ENCODE measurements at places on chromosomes 11 and 22.

- no peak for DNase-seq
These were observed 4.7 kb downstream of the SPINDOC start for GRCh38 chr11:63817758-63818498.

- DNase-seq, result no peak
These were observed 6.7 kb downstream of the ASCC2 start for GRCh38 chr22:29831186-29831921.

DNA sequence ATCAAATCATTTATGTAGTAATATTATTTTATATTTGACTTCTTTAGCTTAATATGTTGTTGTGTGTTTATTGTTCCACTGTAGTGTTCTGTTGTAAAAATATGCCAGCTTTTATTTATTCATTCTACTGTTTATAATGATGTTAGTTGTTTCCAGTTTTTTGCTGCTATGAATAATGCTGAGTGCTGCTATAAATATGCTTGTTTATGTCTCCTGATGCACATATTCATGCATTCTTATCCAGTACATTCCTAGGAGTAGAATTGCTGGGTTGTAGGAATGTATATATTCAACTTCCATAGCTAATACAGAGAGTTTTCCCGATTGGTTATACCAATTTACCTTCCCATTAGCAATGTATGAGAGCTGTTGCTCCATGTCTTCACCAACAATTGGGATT, 33.5 kb upstream of the RAB30 start:
- DNase-seq, result no peak

GRCh38 chr22:45600790-45601730, 70.6 kb upstream of the ATXN10 start:
- DNase-seq, result no peak

DNA sequence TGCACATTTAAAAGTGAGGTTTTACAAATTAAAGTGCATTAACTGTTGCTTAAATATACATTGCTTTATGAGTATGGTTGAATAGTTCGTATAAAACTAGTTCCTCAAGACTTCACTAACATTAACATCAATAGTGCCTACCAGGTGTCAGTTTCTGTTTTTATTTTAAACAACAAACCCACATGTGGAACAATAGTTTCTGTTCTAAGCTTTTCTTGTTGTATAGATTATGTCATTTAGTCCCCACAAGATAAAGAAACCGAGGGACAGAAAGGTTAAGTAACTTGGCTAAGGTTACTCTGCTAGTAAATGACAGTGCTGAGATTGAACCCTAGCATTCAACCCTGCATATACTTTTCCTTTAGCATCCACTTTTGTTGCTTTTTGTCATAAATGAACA, 41.4 kb upstream of the ST14 start:
- DNase-seq, result no peak

GRCh38 chr11:107252429-107253161, 205.0 kb downstream of the CWF19L2 start:
- DNase-seq, result no peak

DNA sequence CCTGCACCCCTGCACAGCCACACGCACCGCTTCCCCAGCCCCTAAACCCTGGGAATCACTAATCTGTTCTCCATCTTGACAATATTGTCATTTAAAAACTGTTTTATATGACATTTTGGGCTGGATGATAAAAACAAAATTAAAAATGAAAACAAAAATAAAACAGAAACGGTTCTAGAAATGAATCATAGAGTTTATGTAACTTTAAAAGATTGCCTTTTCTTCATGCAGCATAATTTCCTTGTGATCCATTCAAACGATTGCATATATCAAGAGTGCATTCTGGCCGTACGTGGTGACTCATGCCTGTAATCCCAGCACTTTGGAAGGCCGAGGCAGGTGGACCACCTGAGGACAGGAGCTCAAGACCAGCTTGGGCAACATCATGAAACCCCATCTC, 6.6 kb upstream of the FAM118A start:
- no peak for DNase-seq

DNA sequence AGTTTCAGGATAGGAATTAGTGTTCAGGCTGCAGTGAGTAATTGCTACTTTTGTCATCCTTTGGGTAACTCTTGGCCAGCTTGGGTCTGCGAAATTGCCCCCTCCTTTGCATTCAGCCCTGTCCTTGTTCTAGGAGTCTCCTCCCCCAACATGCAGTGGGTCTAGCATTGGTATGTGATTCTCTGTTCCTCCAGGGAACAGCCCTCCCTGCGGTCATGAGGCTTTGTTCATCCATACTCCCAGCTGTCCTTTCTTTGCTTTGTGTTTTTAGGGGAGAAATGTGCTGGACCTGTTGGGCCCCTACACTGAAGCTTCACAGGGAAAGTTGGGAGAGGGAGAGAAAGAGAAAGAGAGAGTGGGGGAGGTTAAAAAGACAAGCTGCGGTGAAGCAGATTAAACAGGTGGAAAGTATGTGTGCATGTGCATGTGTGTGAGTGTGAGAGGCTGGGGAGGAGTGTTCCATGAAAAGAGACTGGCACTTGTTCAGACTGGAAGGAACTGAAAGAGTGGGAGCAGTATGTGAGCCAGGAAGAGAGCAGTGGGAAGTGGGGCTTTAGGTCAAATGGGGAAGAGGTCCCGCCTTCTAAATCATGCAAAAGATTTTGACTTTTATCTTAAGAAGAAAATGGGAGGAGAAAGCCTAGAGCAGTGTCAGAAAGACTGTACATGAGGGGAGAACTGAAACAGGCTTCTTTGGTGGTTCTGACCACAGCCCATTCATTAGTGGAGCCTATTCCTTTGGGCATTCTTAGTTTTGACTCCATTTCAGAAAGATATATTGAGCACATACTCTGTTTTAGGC, 17.9 kb upstream of the SESN3 start:
- no peak for DNase-seq

- DNase-seq, result no peak
These were observed 69.5 kb downstream of the ZNRF3 start for GRCh38 chr22:28952857-28953256.

- DNase-seq, result no peak
These were observed 46.5 kb upstream of the CD5 start for GRCh38 chr11:61055776-61056175.

DNA sequence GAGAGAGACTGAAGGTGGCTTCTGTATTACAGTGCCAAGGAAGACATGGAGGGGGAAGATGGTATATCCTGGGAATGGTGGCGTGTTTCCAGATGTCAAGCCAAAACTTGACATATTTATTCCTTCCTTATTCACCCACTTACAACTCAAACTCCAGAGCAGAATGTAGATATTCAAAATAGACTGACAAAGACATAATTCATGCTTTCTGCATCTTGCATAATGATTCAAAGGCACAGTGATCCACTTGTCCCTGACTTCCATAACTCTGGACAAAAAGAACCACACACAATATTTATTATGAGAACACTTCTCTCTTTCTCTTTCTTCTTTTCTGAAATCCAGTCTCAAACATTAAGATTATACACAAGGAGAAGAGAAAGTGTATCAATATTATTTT, 48.9 kb downstream of the SLC17A6 start:
- DNase-seq, result no peak

GRCh38 chr11:78331711-78332110, 85.9 kb downstream of the GAB2 start:
- no peak for DNase-seq

- DNase-seq, result no peak
These were observed 53.1 kb upstream of the SEPTIN5 start for GRCh38 chr22:19661156-19661555.

- no peak for DNase-seq
These were observed 15.0 kb downstream of the EMSY start for GRCh38 chr11:76459846-76460245.

DNA sequence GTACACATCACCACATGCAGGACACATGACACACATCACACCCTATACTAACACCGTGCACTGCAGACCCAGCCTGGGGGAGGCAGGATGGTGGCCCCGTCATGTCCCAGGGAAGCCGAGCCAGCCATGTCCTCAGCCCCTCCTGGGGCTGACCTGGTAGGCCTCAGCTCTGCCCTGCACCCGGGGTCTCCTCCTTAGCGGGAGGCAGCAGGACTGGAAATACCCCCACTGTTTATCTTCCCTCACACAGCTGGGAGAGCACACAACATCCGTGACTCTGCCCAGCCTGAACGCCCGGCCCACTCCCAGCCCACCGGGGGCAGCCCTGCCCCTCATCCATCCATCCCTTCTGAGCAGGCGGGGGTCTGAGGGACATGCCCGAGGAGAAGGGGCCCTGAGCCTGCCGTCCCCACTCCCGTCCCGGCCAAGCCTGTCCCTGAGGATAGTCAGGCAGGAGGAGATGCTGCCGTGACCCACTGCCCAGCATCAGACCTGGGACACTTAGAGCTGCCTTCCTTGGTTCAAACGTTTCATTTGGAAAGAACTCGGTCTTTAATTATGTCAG, 945.0 kb downstream of the BRD1 start:
- no peak for DNase-seq

GRCh38 chr11:113615773-113616172, 90.3 kb downstream of the TMPRSS5 start:
- no peak for DNase-seq

DNA sequence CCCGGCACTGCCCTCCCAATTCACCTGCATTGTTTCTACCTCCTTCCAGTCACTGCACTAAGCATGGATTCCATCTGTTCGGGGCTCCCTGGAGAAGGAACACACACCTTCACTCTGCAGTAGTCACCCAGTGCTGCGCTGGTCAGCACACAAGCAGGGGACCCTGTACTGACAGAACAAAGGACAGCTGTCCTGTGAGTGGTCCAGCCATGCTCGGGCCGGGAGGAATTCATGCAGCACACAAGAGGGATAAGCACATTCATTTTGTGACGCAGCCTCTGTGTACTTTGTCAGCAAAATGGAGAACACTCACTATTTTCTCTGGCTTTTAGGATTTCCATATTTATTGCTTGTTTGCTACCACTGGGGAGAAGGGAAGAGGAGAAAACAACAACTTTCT, 167.3 kb downstream of the NTM start:
- DNase-seq, result no peak

GRCh38 chr11:126084608-126084912, 21.9 kb upstream of the CDON start:
- DNase-seq, result no peak

DNA sequence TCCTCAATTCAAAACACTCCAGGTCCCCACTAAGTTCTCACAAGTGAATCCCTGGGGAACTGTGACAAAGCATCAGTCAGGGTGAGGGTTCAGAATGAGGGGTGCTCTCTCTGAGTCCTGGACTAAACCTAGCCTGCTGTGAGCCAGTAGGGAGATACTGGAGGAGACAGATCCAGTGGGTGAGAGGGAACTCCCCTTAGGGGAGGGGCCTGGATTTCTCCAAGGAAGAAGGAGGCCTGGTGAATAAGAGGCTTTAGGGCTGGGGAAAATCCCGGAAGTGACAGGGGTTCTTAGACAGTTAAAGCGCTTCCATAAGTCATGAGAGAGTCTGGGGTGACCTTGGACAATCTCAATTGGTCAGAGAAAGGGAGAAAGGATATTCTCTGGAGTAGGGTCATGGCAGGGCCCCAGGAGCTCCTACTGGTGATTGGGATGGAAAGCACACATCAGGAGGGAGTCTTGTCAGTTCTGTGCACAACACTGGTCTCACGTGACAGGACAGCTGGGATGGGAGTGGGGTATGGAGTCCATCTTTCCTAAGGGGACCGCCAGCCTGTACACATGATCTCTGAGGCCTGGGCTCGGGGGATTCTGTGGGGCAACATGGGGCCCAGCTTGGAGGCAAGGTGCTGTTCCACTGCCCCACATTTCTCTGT, 1.5 kb downstream of the TBC1D10A start:
- no peak for DNase-seq

DNA sequence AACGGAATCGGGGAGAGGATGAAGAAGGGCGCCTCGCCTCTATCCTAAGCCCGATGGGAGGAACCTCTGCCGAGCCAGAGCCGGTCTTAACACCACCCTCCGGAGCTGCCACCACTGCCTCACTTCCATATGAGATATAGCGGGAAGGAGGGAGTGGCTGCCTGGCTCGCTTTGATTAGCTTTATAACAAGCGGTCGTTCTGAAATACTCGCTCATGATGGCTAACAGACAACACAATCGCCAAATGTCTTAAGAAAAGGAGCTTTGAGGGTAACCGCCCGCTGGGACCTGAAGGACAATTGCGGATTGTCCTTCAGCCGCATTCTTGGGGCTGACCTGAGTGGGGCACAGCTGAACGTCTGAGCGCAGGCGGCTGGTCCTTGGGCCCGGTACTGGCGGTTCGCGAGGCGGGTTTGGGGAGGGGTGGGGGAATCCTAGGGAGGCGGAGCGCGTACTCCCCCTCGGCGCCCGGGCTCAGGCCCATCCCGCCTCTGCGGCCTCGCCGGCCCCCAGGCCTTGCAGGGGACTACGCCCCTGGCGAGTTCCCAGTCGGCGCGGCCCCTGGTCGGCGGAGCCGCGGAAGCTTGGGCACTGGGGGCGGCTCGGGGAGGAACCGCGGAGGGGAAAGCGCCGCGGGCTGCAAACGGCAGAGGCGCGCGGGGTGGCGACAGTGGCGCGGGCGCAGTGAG, at the start of gene PLAAT5:
Gene PLAAT5, minus strand, starts transcription at position 617 of the 689 bp plus-strand sequence. Its CDS starts 133 bp downstream, at position 484.
- no peak for DNase-seq

GRCh38 chr11:134272381-134273316, 3.5 kb upstream of the GLB1L3 start:
- DNase-seq, result no peak

DNA sequence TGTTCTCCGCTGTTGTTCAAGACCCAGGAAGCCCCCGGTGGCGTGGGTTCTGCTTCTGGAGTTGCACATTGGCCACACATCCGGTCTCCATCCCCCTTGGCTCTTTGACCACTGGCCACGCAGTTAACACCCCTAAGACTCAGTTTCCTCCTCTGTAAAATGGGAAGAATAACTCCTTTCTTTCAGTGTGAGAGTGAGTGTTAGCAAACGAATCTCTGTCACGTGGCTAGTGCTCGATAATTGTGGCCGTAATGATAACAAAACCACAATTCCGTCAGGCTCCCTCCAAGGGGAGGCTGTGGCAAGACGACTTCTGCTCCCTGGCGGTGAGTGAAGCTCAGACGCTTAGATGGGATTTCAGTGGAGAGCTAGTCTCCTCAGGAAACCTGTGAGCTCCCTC, 315.2 kb upstream of the B3GAT1 start:
- DNase-seq, result no peak

DNA sequence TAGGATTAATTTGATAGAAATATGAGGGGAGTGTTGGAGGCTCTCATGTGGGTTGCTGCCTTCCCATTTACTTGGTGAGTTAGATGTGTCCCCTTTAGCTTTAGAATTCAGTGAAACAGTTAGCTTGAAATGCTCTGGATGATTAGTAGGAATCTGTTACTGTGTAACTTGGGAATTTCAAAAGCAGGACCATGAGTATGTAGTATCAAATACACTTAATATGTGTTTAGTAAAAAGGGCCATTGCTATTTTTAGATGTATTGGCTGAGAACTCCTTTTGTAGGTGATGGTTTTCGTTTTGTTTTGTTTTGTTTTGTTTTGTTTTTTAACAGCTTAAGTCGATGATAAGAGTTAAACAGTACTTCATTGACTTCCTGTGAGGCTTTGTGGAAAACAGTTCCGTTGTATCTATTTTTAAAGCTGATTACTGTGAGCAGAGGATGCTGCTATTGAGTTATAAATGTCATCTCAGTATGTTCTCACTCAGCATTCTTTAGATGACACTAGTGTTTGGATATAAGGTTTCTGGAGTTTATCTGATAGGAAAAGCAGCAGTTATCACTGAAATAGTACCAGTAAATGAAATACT, 53.5 kb downstream of the MCAM start:
- no peak for DNase-seq

GRCh38 chr11:108654994-108655631, 9.8 kb upstream of the DDX10 start:
- no peak for DNase-seq

All from stimulated activated CD8-positive, alpha-beta memory T cell treated with anti-CD3 and anti-CD28 coated beads, Interleukin-4, amount 100 ng/mL, for 4 hours (primary cell).